ENCODE measurements at places on chromosomes 11 and 22.

DNA sequence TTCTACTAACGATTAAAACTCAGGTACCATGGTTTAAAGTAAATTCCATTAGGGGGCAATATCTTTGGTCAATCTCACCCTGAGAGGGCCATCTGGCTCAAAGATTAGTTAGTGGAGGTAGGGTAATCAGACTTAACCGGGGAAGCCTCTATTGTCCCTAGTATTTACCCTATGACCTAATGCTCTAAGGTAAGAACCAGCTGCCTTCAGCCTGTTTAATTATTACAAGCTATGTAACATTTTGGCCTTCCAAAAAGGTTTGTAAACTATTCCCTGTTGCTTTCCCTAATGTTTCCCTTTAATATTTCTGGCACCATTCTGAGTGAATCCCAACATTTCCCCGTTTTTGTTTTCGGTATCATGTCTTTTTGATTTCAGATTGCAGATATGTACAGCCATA, 15.1 kb upstream of the GLYATL1 start:
- DNase-seq: no peak

DNA sequence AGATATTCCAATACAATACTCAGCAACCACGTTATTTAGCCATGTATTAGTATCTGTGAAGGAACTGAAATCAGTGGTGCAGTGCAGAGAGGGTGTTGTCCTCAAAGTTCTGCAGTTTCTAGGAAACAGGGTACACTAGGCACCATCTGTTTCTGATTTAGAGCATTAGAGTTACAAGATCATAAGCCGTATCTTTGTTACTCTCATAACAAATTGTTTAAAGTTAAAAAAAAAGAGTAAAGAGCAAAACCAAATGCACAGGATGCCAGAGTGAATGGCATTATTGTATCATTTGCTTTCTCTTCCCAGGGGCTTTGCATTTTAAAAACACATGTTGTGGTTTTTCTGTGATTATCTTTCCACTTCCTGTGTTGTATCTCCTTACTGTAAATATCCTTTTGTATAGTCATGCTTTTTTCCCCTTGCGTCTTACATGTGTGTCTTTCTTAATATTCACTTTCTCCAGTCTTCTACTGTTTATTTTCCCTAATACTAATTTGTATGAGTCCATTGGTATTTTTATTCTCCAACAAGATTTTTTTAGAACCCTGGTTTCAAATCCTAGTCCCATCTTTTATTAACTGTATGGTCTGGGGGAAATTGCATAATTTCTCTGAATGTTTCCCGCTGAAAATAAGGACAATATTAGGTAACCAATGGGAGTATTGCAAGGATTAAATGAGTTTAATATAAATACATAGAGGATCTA, 15.2 kb upstream of the NUP160 start:
- peak; percentile 55 for DNase-seq

GRCh38 chr22:49107961-49108530, 719.6 kb downstream of the BRD1 start:
- DNase-seq: no peak

GRCh38 chr11:111978028-111978771, 41.1 kb downstream of the DIXDC1 start:
- DNase-seq: no peak

DNA sequence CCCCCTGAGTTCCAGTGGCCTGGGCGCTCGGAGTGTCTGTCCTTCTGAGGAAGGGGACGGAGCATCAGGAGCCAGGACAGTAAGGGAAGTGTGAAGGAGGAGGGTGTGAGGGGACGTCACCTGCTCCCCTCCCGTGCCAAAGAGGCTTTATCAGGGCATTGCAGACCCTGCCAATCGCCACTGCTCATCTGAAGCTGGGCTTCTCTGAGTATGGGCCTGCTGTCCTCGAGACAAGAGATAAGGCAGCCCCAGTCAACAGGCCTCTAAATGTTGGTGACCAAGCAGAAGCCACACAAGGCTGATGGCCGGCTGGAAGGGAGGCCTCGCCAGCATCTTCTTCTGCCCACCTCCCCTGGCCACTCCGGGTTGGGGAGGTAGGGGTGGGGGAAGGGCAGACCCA, 29.8 kb downstream of the LIF start:
- DNase-seq: no peak

DNA sequence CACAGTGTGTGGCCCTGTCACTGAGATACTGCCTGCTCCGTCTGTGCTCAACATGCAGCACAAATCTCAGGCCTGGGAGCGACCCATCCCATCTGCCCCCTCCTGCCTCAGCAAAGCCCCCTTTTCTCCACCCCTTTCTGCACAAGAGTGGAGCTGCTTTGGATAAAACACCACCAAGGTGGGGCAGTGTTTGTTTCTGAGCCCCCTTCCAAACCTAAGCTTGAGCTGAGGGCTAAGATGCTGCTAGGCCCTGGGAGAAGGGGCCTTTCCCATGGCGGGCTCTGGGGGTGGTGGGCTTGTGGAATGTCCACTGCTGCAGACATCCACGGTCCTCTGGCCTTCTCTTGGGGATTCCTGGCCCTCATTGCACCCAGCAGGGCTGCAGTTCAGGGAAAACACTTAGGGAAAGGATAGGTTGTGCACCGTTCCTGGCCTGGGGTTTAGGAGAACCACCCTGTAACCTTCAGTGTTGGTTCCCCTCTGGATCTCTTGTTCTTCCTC, 594.1 kb downstream of the TBC1D22A start:
- no peak for DNase-seq

DNA sequence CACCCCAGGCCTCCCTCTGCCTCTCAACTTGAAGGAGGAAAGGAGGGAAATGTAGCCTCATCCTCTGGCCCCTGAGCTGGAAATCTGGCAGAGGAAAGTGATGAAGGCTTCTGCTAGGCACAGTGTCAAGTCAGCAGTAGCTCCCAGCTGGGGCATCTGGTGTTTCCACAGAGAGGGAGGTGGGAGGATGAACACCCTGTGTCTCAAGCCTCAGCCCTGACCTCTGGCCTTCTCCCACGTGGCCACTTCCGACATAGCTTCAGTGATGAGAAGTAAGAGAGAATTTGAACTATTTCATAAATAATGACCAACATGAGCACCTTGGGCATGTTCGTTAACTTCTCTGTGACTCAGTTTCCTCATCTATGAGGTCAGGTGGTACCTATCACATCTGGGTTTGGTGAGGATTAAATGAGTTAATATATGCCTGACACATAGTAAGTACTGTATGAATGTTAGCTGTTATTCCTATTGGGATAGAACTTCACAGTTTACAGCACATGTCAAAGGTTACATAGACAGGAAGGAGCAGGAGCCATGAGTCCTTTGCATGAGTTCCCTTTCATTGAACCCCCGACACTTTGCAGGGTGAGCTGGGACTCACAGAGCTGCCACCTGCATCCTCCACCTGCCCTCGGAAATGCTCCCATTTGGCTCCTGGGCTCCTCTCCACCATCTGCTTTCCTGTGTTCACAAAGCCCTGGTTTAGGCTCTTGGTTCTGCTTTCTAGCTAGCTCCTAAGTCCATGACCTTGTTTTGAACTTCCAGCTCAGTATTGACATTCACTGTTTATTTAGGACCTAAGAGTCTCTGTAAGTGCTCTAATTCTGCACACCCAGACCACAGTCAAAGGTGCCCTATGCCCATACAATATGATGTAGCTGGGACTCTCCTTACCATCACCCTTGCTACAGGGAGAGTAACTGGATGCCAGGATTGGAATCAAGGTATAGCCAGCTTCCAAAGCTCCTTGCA, 61.7 kb downstream of the CSNK2A3 start:
- no peak for DNase-seq

DNA sequence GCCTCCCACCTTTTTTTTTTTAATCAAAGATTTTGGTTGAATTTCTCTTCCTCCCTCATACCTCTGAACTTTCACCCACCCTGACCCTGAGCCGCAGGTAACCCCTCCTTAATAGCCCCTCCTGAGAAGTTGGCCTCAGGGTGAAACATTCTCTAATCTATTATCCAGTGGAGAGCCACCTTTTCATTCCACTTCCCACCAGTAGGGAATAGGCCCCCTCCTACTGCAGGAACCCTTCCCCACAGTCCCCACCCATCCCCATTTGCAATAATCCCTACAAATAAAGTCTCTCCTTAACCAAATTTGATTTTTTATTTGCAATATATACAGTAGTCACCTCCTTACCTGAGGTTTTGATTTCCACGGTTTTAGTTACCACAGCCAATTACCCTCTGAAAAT, 2.1 kb upstream of the SLC35F2 start:
- DNase-seq: no peak

DNA sequence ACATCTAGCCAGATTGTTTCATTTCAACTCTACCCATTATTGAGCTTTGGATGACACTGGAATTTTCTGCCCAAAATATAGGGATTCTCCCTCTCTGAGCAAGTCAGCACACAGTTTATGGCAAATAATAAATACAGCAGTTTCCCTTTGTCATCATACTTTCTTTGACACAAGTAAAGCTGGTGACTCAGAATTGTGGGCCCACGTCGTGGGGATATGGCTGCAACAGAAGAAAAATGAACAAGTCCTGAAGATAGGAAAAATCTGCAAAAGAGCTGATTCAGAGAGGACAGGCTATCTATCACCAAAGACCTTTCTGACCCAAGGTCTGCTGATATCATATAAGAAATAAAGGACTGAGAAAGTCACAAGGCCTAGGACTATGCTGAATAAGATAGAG, 236.3 kb upstream of the ZC3H12C start:
- DNase-seq: no peak

GRCh38 chr22:32722441-32722840, 79.1 kb upstream of the TIMP3 start:
- DNase-seq: no peak

DNA sequence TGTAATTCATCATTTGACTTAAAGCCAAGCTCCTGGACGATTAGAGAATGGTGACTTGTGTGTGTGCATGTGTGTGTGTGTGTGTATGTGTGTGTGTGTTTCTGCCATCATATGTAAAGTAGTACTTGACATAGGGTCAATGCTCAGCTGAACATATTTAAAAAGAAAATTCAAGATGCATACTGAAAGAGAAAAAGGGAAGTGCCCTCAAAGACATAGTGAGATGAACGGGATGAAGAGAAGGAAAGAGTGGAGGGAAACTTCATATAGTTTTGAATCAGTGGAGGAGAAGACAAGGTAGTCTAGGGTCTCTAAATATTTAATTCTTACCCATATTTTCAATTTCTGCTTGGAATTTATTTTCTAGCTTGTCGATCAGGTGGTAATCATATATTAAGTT, 4.0 kb downstream of the TCN1 start:
- DNase-seq: no peak

DNA sequence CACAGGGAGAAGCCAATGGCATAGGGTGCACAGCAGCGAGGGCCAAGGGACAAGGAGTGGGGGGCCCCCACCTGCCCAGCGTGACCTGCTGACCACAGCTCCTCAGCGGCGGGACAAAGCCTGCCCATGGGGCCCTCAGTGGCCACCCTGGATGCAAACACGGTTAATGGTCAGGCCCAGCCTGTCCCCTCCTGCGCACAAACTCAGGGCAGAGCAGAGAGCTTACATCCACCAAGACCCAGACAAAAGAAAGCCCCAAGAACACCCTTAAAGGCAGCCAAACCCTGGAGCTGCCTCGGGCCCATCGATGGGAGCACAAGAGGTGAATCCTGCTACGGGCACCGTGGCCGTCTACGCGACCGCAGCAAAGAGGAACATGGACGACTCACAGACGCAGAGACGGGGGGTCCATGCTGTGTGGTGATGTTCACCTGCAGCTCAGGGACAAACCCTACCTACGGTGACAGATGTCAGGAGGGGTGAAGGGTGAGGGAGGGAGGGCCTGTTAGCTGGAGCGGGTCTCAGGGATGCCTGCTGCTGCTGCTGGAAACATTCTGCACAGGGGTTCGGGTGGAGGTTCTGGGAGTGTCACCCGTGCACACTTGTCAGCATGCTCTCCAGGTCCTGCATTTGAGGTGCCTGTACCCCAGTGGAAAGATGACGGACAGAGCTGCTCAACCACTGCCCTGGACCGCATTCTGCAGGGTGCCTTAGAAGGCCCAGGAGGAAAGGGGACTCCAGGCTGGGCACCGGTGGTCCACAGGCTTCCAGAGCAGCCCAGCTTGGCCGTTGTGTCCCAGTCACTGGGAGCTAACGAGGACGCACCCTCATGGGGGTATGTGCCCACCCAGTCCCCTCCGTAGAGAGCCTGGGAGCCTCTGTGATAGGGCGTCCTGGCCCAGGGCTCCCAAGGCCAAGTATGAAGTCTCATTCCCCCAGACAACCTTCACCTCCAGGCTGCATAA, 11.6 kb downstream of the ASCL2 start:
- no peak for DNase-seq

DNA sequence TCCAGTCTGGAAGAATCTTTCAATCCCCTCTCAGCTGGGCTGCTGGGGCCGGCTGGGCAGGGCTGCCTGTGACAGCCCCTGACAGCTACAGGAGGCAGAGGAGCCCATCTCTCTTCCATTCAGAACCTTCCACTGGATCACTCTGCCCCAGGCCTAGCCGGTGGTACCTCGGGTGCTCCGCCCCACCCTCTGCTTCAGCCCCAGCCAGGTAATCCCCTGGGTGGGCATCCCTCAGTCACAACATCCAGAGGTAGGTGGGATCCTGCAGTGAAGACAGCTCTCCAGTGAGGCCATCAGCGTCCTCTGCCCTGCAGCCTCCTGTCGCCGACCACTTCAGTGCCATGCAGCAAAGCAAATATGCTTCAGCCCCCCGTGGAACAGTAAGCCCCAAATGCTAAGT, 223.7 kb downstream of the DSCAML1 start:
- DNase-seq: no peak

GRCh38 chr11:2507212-2507901, 62.5 kb downstream of the KCNQ1 start:
- no peak for DNase-seq

DNA sequence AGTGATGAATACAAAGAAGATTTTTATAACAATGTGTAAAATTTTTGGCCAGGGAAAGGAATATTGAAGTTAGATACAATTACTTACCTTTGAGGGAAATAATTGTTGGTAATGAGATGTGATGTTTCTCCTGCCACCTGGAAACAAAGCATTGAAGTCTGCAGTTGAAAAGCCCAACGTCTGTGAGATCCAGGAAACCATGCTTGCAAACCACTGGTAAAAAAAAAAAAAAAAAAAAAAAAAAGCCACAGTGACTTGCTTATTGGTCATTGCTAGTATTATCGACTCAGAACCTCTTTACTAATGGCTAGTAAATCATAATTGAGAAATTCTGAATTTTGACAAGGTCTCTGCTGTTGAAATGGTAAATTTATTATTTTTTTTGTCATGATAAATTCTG, 5.3 kb downstream of the BIRC3 start:
- peak; percentile 50 for DNase-seq

DNA sequence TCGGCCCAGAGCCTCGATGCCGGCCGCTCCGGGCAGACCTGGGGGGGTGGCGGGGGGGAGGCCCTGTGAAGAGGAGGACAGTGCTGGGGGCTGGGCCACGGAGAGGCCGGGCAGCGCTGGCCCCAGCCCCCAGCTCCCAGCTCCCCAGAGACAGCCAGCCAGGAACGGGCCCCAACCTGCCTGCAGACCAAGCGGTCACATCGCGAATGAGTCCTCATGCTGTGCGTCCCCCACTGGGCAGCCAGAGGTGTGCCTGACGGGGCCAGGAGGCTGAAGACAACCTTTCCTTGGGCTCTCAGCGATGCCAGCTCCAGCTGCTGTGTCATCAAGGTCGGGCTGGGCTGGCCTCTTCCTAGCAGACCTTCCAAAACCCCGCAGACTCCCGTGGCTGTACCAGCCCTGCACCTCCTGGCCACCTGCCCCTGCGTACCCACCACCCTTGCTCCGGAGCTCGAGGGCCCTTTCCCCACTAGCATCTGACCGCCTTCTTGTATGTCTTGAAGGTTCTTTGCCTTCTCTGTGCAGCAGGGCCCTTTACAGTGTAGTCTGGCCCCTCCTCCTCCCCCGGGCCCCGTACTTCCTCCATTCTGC, 88.4 kb downstream of the CDKN1C start:
- no peak for DNase-seq
